ENCODE measurements at places on chromosomes 11 and 22.

- DNase-seq = no peak
These were observed 12.3 kb downstream of the TCF20 start for GRCh38 chr22:42258126-42258525.

DNA sequence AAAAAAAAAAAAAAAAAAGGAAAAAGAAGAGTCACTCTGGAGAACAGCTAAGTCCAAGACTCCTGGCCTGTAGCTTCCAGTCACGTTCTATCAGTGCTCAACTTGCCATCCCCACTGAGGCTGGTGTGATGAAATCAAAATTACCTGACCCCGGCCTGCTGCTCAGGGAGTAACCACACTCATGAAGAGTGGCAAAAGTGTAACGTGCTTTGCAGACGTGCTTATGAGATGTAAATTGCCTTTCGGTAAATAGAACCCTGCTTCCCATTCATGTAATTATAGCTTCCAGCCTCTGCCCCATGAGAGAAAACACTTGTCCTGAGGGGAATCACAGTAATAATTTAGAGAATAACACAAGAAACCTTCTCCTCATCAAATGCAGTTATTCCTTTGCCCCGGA lies 28.2 kb upstream of the CHKA start:
- DNase-seq = no peak

- no peak for DNase-seq
These were observed 35.8 kb downstream of the OR4C6 start for GRCh38 chr11:55697817-55698216.

DNA sequence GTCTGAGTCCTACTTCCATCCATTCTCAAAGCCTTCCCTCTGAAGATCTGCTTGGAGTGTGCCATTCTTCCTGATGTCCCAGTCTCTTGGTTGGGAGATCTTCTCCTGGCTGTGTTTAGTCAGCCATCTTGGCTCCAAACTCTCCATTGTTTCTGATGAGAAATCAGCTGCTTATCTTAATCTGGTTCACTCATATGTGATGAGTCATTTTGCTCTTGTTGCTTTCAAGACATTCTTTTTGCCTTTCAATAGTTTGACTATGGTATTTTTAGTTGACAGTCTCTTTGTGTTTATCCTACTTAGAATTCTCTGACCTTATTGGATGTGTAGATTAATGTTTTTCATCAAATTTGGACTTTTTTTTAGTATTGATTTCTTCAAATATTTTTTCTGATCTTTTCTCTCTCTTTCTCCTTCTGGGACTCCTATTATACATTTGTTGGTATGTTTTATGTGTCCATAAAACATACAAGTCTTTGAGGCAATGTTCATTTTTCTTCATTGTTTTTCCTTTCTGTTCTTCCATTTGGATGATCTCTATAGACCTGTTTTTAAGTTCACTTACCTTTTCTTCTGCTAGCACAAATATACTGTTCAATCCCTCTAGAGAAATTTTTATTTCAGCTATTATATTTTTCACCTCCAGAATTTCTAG lies 77.2 kb upstream of the CLPB start:
- DNase-seq = no peak

- no peak for DNase-seq
These were observed 59.2 kb downstream of the ELFN2 start for GRCh38 chr22:37368058-37368457.

DNA sequence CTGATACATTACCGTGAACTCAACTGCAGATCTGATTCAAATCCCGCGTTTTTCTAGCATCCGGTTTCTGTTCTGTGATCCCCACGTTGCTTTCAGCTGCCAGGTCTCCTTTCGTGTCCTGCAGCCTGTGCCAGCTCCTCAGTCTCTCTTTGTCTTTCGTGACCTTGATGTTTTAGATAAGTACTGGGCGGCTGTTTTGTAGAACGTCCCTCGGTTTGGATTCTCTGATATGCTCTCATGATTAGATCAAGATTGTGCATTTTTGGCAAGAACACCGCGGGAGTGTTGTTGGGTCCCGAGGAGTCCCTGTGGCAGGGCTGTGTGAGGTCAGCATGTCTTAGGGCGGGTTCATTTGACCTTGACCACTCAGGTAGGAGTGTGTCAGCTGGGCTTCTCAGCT lies 38.6 kb downstream of the KCNQ1 start:
- no peak for DNase-seq

DNA sequence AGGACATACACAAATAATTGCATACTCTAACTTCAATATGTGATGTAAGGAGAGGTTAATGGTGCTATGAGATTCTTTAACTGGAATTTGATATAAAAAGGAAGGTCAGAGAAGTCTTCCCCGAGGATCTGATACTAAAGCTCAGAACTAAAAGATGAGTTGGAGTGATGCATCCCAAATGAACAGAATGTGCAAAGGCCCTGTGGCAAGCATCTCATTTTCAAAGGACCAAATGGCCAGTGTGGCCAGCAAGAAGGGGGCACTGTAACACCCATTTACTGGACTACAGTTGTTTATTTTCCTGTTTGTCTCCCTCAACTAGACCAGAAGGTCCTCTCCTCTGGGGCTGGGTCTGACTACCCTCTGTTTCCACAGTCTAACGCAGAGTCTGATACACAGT lies 114.9 kb upstream of the ASPHD2 start:
- no peak for DNase-seq

DNA sequence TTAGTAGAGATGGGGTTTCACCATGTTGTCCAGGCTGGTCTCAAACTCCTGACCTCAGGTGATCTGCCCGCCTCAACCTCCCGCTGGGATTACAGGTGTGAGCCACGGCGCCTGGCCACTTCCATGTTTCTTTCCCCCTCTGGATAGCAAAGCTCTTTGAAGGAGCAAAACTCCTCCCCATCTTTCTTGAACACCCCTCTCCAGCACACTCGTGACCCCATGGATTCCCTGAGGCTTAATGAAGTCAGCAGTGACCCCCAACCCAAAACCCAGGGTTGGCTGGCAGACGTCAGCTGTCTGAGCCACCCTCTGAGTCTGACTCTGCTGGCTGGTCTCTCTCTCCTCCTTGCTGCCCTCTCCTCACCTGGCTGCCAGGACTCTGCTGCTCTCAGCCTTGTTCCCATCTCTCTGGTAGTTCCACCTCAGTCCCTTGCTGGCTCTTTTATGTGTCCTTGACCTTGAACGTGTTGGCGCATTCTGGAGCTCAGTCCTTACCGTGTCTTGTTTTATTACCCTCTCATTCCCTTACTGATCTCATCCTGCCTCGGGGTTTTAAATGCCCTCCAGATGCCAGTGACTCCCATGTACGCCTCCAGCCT lies 44.5 kb downstream of the PARVG start:
- no peak for DNase-seq

DNA sequence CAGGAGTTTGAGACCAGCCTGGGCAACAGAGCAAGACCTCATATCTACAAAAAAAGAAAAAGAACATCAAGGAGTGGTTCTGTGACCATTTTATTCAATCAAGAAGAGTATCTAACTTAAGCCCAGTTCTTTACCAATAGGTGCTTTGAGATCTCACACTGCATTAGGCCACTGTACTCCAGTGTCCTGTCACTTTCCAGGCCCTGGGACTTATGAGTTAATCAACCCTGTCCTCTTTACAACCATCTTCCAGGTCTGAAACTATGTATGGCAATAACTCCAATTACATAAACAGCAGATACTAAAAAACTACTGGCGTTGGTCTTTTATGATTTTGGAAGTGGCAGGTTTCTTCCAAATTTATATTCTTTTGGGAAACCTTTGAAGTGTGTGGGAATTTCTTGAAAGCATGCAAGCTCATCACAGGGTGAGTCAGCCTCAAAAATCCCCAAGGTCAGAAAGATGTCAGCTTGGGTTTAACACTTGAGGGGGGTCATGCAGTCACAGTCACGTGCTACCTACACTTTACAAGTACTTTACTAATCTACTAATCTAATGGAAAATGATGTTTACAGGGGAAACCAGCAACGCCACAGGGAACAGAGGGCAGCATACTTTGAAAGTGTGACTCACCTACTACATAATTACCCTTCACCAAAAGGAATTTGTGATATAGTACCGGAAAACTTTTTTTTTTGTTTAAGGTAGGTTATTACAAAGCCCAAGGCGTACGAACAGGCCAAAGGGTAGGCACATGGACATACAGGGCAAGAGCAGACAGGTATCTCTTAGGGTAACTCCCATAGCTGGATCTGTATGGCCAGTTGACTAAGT lies 15.6 kb downstream of the PISD start:
- no peak for DNase-seq

DNA sequence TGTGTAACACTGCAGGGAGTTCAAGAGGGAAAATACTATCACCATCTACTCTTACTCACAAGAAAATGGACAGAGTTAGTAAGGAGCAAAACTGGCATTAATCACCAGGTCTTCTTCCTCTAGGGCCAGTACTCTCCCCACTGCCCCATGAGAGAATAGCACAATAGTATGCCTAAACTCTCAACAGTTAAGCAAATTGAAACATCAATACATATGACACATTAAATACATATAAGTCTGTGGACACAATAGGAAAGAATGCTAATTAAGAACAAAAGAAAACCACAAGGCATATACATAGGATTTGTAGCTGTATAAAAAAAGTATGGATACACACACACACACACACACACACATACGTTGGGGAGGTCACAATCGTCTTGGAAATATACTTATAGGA lies 197.9 kb upstream of the BDNF start:
- DNase-seq = no peak

GRCh38 chr11:78791254-78791653 lies 216.6 kb upstream of the NARS2 start:
- no peak for DNase-seq

All from ecto neural progenitor cell (in vitro differentiated cells).